Common myeloid progenitor, CD34-positive (primary cell): ENCODE measurements at places on chromosomes 5 and 9.
A peak's percentile ranks its signal among the peaks of the same experiment; 100 is the strongest.

DNA sequence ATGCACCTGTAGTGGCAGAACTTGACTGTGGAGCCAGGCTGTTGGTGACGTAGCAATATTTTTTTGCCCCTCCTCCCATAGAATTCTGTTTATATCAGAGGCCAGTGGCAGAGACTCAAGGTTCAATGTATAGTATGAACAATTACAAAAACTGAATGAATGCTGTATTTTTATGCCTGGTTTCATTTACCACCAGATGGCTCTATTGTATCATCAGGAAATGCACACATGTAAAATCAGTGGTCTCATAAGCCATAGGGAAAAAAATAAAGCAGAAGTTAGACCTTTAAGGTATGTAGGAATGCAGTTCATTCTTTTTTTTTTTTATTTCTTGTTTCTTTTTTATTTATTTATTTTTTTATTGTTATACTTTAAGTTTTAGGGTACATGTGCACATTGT is 43.6 kb downstream of the CCDC192 start:
- DNase-seq: peak; percentile 75

- DNase-seq: no peak
Observed at GRCh38 chr5:89273289-89273688, 390.3 kb upstream of the MEF2C start.

- no peak for DNase-seq
Observed at GRCh38 chr9:21286659-21287058, 18.5 kb downstream of the IFNA5 start.

DNA sequence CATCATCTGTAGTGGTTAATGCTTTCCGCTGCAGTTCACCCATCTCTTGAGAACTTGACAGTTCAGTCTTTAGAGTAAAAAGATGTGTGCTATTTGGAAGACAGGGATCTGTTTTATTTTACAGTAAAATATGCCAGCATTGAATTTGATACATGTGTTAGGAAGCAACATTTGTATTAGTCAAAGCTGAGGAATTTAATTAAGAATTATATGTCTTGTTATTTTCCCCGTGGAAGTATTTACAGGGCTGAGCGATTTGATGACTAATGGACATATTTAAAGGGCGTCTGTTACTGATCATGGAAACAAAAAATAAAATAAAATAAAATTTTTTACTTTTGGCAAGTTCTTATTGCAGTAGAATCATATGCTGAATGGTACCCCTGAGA is 101.3 kb downstream of the PAM start:
- DNase-seq: no peak

DNA sequence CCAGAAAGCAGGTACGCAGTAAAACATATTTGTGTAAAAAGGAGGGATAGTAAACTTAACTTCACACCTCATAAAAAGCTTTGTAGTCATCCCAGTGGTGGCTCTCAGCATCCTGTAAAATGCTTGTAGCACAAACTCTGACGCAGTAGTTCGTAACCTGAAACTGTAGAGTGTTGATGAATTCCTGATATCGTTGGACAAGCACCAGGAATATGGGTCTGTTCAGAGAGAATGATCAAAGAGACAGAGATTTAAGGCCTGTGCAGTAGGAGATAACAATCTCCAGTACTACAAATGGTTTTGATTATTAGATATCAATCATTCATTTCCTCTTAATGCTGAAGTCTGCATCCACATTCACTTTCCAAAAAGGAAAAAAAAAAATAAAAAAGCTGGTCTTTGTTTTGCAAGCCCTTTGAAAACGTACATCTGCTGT is 148.5 kb downstream of the KIAA0825 start:
- no peak for DNase-seq

DNA sequence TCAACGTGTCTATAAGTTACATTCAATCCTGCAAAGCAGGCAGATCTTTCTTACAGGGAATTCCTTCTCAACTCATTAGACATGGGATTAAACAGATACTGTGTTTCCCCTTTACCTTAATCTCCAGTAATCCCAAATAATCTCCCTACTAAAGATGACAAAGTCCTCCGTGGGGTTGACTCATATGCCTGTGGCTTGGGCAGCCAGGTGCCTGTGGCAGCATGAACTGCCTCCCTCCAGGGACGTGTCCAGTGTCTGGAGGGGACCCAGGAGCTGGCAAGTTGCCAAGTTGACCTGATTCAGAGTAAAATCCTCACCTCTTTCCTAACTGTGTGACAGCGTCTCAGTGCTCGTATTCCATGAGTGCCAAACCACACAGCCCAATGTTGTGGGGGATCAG is 94.6 kb upstream of the PTCH1 start:
- no peak for DNase-seq

DNA sequence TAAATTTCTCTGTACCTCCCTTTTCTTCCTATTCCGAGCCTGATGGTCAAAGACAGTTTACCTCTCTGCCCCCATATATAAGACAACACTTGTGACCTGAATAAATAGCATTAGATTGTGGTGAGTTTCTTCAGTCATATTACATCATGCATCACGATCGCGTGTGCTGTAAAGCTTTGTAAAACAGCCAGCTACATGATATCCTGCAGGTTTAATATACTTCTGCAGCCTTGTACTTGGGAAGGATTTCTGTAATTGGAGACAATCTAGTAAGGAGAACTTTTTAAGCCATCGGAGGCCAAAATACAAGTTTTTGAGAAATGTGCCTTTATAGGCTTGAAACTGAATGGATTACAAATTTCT is 711.8 kb upstream of the WWC1 start:
- DNase-seq: no peak

- no peak for DNase-seq
Observed at GRCh38 chr5:4640795-4641194, 499.3 kb upstream of the ADAMTS16 start.

GRCh38 chr5:154590093-154590724 is 112.2 kb upstream of the HAND1 start:
- no peak for DNase-seq

GRCh38 chr9:133961226-133962165 is 30.6 kb downstream of the VAV2 start:
- no peak for DNase-seq

DNA sequence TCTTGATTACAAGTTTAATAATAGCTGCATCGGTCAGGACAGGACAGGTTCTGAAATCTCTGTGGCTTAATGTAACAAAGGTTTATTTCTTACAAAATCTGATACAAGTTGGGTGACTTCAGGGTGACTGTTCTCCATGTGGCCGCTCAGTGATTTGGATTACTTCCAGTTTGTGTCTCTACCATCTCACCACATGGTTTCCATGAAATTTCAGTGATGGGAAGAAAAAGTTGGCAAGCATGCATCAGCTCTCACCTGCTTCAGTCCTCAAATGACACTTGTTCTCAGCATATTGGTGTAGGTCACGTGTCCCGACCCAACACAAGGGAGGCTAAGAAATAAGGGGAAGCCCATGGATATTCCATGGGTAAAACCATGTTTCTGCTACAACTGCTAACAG is 7.8 kb upstream of the TMEM268 start:
- no peak for DNase-seq

DNA sequence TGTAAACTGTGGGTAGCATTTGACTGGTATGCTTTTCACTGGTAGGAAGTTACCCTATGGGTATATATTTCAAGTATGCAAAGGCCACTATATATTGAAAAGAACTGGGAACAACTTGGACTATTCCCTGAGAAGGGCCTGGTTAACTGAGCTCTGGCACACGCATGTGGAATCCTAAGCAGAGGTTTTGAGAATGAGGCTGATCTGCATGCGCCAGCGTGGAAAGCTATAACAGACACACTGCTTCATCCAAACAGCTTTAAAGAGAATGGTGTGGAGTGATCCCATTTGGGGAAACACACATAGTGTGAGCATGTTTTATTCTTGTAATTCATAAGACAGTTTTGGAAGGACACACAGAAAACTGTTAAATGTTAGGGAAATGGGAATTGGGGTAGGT is 8.4 kb downstream of the NSG2 start:
- no peak for DNase-seq

GRCh38 chr9:134915046-134915985 is 2.4 kb downstream of the FCN1 start:
- no peak for DNase-seq

DNA sequence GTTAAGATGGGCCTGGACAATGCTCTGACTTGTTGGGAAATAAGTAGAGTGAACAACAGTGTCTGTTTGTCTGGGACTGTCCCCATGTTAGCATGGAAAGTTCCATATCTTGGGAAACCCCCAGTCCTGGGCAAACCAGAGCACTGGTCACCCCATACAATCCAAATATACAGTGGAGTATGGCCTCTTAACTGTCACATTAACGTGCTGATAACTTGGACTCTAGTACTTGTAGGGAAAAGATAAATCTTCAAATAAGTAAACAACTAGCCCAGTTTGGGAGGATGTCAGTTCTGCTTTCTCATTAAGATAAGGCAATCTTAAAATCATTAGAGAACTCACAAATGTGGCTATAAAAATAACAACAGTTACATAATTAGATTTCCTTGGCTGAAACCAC is 47.6 kb upstream of the JAK2 start:
- DNase-seq: peak; percentile 20

DNA sequence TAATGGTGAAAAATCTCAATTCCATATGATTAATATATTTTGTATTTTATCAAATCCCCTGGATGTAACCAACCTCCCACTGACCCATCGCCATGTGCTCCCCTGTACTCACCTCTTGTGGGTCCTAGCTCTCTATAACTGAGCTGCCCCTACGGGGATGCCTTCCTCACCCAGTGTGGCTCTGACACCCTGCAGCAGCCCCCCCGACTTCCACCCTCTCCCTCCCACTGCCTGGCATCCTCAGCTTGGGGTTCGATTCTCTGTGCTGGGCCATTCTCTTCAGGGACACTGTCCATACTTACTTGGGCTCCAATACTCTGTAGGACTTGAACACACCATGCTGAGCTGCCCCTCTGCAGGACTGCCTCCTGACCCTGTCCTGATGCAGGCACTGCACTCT is 87.1 kb downstream of the PJA2 start:
- no peak for DNase-seq

GRCh38 chr5:33367416-33367815 is 73.3 kb upstream of the TARS1 start:
- no peak for DNase-seq

DNA sequence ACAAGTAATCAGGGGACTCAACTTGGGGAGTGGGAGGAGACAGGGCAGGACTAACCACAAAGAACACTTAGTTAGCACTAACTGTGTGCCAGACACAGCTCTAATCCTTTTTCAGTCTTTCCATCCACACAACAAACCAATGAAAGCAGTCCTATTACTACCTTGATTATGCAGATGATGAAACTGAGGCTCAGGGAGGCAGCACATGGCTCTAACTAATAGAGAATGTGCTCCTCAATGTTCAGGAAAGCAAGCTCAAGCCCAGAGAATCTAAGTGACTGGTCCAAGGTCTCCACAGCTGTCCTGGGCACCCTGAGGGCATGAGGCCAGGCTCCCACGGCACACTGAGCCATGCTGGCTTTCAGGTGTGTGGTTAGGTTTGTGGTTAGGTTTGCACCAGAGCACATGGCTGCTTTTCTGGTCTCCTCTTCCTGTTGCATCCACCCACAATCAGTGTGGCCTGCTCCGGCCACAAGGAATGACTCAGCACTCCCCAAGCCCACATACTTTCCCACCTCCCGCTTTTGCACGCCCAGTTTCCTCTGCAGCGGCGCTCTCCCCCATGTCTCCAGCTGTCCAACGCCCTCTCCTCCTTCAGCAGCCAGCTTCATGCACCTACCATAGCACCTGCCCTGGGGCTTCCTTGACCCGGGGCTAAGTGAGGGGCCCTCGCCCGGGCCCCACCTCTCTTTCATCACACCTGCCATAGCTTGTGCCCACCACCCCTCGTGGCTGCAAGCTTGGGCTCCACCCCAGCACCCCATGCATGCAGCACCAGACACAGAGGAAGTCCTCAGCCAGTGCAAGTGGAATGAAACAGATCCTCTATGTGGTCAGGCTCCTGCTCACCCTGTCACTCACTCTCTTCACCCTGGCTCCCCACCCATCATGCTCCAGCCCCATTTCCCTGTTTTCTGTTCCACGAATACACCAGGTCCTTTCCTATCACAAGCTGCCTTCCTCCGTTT is 133.1 kb downstream of the GABBR2 start:
- DNase-seq: peak; percentile 96

DNA sequence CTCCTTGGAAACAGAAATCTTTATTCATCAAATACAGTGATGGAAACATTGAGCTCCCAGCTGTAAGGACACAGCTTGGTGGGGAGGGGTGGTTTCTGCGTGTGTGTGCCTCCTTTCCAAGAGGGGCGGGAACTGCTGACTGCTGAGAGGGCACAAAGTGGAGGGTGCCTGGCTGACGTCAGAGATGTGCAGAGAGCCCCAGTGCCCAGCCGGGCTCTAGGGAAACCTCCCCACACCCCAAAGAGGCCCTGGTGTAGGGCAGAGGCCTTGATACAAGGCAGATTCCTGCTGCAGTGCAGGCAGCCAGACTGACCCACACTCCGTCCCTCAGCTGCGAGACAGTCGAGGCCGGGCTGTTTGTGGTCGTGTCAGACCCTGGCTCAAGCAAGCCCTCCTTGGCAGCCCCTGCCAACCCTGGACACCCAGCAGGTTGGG is 191.0 kb downstream of the CACNA1B start:
- DNase-seq: no peak

GRCh38 chr5:170691657-170692056 is 91.9 kb upstream of the GABRP start:
- DNase-seq: no peak

DNA sequence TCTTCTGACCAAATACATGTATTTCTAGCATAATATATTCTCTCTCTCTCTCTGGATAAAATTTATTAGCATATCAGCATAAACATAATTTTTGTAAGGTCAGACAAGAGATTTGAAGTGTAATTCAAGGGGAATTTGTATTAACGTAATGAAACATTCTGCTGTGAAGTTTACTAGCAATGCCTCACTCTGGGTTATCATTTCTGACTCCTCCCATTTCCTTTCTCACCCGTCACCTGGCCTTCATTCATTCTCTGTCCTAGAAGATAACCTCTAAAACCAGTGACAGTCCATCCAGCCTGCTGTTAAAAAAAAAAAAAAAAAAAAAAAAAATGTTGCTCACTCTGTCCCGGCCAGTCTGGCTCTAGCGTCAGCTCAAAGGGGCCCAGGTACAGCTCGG is 27.1 kb downstream of the GRAMD2B start:
- DNase-seq: peak; percentile 18

- no peak for DNase-seq
Observed at GRCh38 chr5:168434746-168435321, 51.4 kb upstream of the RARS1 start.

DNA sequence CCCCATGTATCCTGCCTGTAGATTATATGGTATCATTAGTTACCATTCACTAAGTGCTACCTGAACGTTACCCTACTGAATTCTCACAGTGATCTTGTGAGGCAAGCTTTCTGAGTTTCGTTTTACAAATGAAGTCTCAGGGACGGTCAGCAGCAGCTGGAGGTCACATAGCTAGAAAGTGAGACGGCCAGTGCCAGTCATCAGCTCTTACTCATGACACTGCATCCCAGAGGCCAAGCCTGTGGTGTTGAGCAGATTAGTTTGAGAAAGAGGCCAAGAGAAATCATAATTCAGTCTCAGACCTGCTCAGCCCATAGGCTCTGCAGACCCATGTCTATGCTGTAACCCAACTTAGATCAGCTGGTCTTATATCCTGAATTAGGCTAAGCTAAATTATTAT is 95.7 kb upstream of the EGFLAM start:
- DNase-seq: no peak
